ENCODE measurements at places on chromosomes 16 and 17.

DNA sequence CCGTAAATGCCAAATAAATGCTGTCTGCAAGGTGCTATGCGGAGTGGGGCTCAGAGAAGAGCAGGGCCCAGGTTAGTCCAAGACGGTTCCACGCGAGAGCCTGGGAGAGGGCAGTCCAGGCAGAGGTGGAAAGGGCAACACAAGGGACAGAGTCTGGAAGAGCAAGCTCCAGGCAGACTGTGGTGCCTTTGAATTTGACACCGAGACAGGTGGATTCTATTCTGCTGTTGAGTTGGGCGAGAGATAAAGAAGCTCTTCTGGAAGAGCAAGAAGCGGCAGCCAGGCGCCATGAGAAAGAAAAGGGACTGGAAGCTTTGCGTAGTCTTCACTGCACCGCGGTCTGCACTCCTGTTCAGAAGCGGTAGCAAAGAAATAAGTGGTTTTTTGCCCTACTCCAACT is 55.6 kb downstream of the CYTH1 start:
- DNase-seq: no peak

DNA sequence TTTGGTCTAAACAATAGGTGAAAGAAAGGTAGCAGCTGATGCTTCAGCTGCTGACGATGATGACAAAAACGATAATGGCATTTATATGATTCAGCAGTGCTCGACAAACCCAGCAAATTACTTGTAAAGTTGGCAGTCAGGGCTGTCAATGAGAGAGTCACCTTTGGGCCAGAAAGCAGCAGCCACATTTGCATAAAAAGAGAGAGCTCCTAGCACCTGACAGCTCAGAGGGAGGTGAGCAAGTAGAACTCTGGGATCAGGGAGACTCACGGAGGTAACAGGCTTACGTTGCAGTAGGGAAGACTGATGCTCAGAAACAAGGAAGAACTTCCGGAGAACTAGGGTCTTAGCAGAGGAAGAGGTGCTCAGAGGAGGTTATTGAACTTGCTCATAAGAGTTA is 291.9 kb upstream of the ZFHX3 start:
- DNase-seq: no peak

GRCh38 chr17:74243013-74243755 is 29.8 kb downstream of the TTYH2 start:
- DNase-seq: no peak

- DNase-seq: no peak
Observed at GRCh38 chr17:34456121-34456520, 93.1 kb upstream of the CCL1 start.

DNA sequence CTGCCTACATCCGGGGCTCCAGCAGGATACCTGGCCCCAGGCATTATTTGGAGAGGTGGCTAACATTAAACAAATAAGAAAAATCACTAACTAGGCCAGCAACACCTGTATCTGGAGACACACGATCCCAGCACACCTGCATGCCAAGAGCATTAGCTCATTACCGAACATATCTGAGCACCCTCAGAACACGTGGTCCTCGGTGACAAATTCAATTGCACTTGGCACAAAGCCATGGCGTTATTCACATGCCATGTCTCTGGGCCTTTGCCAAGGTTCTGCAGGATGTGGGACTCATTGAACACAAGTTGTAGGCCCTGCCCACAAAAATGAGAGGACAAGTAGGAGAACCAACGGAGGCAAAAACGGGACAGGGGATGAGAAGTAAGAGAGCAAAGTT is 552.3 kb downstream of the TOX3 start:
- DNase-seq: no peak

DNA sequence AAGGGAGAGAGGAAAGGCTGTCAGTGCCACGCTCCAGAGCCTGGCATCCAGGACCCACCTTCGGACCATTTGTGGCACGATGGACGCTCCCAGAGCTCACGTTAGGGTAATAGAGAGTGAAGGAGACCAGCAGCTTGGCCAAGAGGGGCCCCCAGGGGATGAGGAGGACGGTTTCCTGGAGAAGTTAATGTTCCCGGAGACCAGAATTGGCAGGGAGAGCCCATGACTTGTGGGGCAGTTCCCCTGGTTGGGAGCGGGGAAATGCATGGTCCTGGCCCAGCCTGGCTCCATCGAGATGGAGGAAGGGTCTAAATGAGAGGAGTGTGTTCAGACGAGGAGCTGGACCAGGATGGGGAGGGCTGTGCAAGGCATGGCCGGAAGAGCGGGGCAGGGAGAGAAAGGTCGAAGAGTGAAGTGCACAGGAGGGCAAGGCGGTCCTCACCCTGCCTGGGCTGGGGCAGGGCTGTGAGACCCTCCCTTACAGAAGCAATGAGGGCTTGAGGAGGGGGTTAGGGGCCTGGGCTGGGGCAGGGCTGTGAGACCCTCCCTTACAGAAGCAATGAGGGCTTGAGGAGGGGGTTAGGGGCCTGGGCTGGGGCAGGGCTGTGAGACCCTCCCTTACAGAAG is 2.9 kb upstream of the HIC1 start:
- no peak for DNase-seq

GRCh38 chr17:82285141-82285540 is 11.6 kb upstream of the CSNK1D start:
- no peak for DNase-seq

- no peak for DNase-seq
Observed at GRCh38 chr16:1537138-1537577, 3.7 kb downstream of the TMEM204 start.

GRCh38 chr16:76360404-76360803 is 83.2 kb downstream of the CNTNAP4 start:
- DNase-seq: no peak

GRCh38 chr17:68944435-68945035 is 10.7 kb downstream of the ABCA8 start:
- no peak for DNase-seq

DNA sequence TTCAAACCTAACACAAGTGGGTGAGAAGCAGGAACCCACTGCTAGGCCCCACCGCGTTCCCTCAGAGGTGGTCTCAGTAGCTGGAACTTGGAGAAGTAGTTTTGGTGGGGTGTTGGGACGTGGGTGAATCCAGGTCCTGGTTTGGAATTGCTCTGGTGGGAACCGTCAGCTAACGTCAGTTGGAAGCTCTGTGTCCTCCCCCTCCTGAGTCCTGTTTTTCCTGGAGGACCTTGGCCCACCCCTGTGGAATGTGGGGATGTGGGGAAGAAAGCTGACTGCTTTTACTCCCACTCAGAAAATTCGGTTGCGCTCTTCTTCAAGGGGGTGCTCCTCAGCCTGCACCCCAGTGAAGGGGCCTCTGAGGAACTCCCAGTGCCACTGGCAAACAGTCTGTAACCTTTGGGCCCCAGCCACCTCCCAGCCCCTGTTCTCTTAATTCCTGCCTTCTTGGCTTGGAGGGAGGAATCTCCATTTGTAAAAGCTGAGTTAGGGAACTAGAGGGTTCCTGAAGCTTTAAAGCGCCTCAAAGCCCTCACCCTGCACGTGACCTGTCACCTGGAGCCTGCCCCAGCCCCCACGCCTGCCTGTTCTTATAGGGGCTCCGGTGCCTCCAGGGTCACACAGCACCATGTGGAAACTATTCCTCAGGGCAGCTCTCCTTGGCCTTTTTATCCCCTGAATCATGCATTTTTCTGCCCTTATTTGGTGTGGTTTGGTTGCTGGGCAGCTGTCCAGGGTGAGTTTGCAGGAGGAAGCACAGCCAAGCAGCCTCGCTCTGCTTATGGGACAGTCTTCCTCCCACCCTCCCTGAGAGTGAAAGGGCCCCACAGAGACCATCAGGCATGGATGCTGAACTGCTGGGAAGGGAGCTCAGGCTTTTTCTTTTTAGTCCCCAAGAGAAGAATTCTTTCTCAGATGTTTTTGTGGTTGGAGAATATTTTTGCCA is 16.2 kb upstream of the NAGLU start:
- no peak for DNase-seq

DNA sequence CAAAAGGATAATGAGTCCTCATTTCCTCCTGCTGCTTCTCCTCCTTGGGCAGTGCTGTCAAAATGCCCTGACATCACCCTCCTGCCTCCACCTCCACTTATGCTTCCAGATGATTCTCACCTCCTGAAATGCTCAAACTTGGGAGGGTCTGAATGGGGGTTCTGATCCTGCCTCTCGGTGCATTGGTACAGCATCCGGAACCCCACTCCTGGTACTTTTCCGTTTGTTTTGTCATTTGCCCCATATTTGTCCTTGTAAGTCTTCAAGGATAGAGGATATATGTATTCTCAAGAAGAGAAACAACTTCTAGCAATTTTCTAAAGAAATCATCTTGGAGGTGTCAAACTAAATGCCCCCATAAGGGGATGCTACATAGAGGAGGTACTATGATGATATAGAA is 148.3 kb downstream of the SHISA9 start:
- DNase-seq: no peak

DNA sequence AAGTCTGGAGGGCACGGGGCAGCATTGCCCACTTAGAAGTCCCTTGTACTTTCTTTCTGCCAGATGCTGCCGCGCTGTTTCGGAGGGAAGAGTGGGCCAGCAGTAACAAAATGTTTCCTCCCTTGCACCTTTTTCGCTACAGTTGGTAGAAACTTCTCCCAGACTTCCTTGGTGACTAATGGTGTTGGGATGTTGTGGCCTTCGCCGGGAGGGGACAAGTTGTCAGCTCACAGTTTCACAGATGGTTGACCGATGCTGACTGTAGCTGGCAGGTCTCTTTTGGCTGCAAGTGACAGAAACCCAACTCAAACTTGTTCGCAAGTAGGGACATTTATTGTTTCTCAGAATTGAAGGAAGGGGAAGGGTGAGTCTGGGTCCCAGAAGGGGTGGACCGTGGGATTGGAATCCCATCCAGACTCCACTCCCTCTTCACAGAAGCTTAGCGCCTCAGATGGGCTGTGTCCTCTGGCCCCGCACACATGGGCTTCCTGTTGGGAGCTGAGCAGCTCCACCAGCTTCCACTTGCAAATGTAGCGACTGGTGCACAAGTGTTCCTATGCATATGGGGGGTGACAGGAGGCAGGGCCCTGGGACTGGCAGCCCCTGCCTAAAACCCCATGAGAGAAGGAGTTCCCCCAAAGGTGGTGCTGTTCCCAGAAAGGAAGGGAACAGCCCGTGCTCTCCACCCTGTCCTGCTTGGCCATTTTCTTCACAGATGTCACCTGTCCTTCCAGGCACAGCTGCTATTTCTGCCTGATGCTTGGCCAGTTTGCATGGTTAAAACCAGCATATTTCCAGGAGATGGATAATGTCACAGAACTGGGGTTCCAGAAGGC is 30.9 kb upstream of the RPRML start:
- DNase-seq: no peak

GRCh38 chr17:41593306-41593981 is 6.7 kb upstream of the KRT14 start:
- DNase-seq: no peak

GRCh38 chr16:12097523-12098428 is 121.2 kb downstream of the SNX29 start:
- DNase-seq: no peak

DNA sequence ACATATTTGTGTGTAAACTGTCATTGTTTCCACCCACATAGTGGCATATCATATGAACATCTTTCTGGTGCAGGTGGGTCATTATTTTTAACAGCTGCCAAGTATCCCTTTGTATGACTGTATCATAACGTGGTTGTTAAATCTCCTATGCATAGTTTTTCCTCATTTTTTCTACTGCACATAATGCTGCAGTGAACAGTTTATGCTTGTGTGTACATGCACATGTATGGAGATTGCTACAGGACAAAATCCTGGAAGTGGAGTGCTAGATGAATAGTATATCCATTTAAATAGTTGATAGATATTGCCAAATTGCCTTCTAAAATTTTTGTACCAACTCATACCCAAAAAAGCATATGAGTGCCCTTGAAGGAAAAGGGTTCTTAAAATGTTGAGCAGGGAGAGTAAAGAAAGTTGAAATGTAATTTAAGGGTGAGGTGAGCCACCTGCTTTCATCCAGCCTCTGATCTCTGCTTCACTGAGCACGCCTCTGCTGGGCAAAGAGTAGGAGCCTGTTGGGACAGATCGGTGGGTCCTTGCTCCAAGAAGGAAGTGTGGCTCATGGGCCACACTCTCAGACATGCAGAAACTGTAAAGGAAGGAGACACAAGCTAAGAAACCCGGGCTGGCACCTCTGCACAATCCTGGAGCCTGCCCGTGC is 55.3 kb downstream of the HLF start:
- DNase-seq: no peak

All from activated T-helper 9 cell treated with anti-CD3 and anti-CD28 coated beads, Interleukin-2, amount 50 U/mL, for 16 hours (primary cell).